ENCODE measurements at places on chromosomes 5 and 9.

- no peak for DNase-seq
Measured at GRCh38 chr5:19626211-19626610, 361.8 kb downstream of the CDH18 start.

GRCh38 chr9:102911185-102911584 is 83.9 kb upstream of the CYLC2 start:
- no peak for DNase-seq

DNA sequence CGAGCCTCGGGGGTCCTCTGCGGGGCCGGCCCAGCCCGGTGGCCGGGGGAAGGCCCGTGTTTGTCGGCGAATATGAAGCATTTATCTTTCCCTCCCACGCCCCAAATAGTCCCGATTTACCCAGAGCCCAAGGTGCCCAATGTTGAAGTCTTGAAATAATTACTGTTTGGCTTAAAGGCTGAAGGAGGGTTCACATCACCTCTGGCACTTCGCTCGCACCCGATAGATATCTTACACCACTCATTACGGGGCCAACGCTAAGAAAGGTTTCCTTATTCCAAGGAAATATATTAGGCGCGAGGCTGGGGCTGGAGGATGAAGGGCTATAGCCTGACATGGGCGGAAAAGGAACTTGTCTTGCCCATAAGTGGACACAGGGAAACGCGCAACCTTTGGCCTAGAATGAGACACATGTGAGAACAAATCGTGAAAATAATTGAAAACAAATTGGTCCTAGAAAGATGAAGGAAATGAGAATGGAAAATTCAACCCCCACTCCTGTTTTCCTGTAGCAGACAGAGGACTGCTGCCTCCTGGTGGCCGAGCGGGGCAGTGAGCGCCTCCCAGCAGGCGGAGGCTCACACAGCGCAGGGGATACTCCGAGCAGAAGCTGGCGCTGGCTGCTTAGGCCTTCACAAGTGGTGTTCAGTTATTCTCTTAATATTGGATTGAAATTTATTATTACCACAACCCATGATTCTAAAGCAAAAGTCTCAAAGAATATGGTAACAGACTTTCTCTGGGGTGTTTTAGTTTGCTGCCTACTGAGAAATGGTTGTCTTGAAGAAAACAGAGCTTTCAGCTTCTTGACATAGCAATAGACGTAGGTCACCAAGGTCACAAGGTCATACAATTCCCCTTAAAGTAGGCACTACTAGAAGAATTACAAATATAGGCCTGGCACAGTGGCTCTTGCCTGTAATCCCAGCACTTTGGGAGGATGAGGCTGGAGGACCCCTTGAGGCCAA is 7.9 kb downstream of the CCL21 start:
- DNase-seq, result peak; percentile 89

DNA sequence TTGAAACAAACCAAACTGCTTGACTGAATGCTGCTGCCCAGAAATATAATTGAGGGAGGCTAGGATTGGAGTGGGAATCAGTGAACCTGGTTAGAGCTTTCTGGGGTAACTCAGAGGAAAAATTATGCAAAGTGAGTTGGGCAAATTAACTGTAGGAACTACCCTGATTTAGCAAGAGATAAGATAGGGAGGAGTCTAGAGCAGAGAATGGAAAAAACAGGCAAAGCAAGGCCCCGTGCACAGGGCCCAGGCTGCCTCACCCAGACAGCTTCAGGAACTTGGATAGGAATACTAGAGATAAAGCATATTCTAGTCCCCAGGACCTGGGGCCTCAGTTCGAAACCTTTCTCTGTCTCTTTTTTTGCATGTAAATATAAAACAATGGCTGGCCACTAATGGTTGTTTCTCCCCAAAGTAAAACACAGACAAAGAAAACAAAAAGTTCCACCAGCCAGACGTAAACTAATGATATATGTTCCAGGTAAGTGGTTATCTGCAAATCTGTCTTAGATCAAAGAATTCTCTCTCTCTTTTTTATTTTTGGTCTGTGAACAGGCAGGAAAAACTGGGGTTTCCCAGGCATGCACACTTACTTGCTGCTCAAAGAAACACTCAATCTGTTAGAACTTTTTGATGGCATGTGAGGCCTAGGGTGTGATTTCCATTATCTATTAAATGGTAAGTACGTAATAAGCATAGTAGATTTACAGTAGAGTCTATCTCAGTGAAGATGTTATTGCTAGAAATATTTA is 168.1 kb upstream of the MAP3K1 start:
- no peak for DNase-seq

DNA sequence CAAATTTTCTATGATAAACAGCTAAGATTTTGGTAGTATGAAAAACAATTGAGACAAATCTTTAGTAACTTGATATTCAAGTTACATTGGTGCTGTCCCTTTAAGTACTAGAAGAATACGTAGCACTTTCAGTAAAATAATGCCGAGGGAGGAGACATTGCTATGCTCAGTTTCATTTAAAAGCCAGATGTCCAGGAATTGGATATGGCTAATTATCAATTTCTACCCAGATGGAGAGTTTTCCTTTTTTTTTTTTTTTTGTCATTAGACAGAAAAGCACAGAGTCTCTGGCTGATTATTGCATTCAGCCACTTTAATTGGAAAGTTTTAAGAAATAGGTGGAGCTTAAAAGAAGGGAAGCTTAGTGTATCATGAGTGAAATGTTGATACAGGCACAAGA is 40.4 kb upstream of the APC start:
- DNase-seq, result no peak

DNA sequence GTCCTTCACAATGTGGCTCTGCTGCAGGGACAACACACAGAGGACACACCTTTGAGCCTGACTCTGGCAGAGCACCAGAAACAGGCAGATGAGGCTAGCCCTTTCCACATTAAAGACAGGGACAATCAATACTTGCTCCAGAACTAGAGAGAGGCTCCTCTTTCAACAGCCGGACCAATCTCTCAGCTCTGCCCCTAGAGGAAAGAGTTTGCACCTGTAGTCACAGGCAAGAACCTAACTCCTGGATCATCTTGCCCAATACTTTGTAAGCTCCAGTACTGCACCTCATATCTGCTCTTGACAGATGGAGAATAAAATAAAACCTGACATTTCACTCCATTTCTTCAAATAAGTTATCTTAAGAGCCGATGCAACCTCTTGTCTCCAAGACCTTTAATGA is 52.1 kb downstream of the EPB41L4A start:
- no peak for DNase-seq

- DNase-seq, result no peak
Measured at GRCh38 chr9:110546411-110546871, 33.1 kb downstream of the SVEP1 start.

DNA sequence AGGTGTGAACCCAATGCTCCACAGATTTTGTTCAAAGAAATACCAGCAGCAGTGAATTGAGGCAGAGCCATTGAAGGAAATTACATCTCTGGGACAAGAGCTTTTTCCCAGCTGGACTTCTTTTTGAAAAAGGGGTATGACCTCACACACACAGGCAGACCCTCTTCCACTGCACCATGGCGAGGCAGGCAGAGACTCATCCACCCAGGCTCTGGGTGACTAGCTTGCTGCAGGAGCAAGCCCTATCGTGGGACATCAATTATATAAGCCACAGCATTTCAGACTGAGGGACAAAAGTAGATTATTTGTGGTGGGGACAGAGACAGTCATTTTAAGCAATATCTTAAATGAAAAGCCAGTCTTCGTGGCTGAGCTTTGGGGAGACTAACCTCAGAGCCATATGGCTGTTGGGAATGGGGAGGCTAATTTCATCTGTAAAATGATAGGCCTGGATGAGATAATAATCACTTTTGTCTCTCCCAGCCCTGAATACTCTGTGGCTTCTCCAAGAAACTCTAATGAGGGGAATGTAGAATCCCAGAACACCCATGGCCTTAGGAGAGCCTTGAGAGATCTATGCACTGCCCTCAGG is 113.1 kb upstream of the TNC start:
- DNase-seq, result no peak

DNA sequence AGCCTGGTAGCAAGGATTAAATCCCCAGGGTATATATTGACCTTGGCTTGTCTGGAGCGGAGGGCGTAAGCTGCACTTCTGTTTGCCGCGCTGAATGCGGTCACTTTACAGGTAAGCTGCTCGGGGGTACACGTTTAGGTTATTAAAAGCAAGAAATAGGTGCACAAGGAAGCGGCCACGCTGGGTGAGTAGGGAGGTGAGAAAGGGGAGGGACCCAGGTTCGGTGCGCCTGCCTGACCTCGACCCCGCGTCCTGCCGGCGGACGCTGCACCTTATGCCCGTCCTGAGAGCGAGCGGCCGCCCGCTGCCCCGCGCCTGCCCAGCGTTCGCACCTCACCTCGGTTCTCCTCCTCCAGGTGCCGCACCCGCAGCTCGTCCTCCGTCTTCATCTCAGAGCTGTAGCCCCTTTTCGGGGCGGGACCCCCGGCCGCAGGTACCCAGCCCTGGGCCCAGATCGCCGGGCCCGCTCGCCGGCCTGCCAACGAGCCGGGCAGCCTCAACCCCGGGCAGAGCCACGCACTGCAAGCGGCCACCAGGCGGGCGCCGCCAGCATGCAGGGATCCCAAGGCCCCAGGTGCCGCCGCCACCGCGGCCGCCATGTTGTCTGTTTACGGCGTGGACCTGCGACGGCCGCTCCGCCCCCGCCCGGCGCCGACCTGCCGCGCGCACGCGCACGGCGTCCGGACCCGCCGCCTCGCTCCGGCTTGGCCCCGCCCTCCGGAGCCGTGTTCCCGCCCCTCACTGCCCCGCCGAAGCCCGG is at the start of gene AUH:
Gene AUH (minus strand): TSS at position 628 of the 760 bp plus-strand sequence. CDS start 29 bp downstream, at position 599.
- peak; percentile 91 for DNase-seq

DNA sequence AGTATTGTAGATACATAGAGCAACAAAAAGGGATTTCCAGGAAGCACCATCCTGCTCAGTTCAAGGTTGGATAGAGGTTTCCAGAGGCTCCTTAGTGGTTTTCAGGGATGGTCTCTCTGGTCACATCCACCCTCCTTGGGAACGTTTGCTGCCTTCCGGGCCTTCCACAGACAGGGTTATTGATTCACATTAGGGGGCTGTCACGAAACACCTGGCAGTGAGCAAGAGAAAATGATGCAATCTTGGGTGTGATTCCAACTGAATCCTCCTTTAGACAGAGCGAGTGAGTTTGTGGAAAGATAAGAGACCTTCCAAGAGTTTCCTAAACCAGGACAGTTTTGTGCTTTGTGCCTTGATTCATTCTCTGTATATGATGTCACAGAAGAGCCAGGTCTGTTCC is 43.8 kb upstream of the CTSL start:
- no peak for DNase-seq

DNA sequence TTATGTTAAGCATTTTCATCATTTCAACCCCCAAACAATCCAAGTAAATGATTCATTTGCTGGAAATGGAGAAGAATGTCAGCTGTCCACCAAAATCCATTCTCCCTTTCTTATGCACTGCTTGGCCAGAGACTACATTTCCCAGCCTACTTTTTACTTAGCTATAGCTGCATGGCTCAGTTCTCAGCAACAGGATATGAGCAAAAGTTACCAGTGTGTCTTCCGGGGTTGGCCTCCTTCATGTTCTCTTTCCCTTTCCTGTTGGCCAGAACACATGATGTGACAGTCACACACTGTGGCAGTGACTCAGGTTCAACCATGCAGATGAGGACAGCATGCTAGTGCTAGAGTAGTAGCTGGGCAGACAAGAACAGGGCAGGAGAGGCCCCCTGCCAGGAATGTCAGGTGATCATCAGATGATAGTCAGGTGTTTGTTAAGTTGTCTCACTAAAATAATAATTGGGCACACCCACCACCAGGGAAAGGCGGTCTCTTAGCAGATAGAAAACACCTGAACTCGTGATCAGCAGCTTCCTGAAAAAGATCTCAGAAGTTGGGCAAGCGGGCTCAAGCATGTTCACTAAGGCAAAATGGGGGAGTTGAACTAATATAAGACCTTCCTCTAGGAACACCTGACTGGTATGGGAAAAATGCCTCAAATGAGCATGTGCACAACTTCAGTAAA is 12.2 kb downstream of the GPR150 start:
- no peak for DNase-seq

Data from Ammon's horn (tissue), 1 donor.